ENCODE measurements at places on chromosomes 6 and 20.

- DNase-seq, result no peak
These were observed 217.3 kb downstream of the ARID1B start for GRCh38 chr6:156994215-156995076.

DNA sequence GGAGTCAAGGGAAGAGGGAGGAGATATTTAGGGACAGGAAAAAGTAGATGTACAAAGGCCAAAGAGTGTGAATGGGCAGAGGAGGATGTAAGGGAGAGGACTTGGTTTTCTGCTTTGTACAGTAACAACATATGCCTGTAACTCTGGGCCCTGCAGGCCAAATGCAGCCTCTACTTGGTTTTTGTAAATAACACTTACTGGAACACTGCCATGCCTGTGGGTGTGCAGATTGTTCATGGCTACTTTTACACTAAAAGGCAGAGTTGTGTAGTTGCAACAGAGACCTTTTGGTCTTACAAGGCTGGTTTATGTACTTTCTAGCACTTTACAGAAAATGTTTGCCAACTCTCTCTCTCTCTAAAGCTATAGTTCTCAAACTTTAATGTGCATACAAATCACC lies 157.1 kb downstream of the PHACTR1 start:
- no peak for DNase-seq

DNA sequence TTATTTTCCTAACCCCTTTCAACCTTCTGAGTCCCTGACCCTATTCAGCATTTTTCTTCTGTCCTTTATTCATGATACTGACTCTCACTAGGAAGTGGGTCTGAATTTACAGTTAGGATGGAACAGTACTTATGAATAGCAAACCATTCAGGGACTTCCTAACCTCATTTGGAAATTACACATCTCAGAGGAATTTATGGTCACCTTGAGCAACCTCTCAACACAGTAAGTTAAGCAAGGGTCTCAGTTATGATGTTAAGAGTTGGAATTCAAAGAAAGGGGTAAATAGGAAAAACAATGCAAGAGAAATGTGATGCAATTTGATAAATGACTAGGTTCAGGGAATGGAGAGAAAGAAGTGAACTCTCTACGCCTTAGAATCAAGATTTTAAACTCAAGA lies 97.3 kb downstream of the GPR6 start:
- no peak for DNase-seq

GRCh38 chr6:53920881-53921280 lies 126.1 kb downstream of the LRRC1 start:
- no peak for DNase-seq

GRCh38 chr6:21953831-21954801 lies 342.7 kb downstream of the PRL start:
- no peak for DNase-seq

GRCh38 chr6:35503534-35503933 lies 6.7 kb upstream of the TEAD3 start:
- DNase-seq, result no peak

- DNase-seq, result no peak
These were observed 29.8 kb upstream of the PCSK2 start for GRCh38 chr20:17197041-17197440.

DNA sequence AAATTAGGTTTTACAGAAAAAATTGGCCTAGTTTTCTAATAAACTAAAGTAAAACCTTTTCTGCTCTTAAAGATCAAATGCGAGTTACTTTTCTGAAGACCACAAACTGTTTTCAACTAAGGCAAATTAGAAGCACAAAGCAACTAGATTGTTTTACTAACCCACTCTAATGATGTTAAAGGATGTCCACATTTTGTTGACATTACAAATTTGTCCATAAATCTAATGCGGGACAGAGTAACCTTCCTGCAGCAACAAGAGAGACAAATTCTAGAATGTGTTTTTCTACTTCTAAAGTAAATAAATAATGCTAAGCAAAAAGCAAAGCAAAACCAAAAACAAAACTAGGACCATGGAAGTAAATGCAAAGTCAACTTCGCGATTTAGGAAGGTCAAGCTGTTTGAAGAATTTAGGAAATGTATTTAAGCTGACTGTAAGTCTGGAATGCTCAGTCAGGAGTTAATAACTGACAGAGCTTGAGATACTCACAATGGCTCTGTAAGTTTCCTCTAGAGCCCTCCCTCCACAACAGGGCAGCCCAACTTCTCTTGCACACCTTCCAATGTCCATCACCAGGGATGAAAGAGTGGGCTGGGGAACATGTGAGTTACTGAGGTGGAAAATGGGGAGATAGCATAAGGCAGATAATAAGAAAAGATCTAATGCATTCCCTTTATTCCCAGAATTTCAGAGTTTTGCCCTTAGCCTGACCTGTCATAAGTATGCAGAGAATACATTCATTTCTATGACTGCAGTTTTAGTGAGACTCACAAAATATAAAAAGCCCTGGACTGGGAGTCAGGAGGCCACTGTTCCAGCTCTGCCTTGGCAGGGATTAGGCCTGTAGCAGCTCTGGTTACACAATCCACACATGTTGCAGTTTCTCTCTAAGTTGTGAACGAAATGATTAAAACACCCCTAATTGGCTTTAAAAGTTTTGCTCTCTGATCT lies 158.8 kb downstream of the FOXA2 start:
- DNase-seq, result no peak

GRCh38 chr6:36752886-36753506 lies 55.4 kb downstream of the RAB44 start:
- DNase-seq, result peak; percentile 37

- DNase-seq, result no peak
These were observed 48.0 kb downstream of the CDC5L start for GRCh38 chr6:44435500-44435899.

GRCh38 chr6:11460837-11461661 lies 76.5 kb upstream of the TMEM170B start:
- peak; percentile 25 for DNase-seq

GRCh38 chr6:73738367-73739028 lies 42.5 kb downstream of the CD109 start:
- DNase-seq, result no peak

- no peak for DNase-seq
These were observed 207.5 kb upstream of the OPRM1 start for GRCh38 chr6:153831350-153832078.

DNA sequence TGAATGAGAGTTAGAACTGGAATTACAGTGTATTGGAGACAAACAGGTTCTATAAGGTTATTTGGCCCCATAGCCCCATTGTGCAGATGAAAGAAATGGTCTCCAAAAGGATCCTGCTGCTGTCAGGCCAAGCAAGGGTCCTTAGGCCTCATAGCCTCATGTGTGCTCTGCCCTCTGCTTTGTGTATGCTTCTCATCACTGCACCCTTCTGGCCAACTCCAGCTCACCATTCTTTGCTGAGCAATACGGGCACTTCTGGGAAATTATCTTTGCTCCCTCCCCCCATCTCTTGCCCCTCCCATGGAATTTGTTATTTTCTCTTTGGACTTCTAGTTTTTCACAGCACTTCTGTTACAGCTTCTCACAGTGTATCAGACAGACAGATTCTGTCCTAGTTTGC lies 298.8 kb downstream of the FOXA2 start:
- DNase-seq, result no peak

- no peak for DNase-seq
These were observed 112.0 kb downstream of the ID4 start for GRCh38 chr6:19949155-19949554.

DNA sequence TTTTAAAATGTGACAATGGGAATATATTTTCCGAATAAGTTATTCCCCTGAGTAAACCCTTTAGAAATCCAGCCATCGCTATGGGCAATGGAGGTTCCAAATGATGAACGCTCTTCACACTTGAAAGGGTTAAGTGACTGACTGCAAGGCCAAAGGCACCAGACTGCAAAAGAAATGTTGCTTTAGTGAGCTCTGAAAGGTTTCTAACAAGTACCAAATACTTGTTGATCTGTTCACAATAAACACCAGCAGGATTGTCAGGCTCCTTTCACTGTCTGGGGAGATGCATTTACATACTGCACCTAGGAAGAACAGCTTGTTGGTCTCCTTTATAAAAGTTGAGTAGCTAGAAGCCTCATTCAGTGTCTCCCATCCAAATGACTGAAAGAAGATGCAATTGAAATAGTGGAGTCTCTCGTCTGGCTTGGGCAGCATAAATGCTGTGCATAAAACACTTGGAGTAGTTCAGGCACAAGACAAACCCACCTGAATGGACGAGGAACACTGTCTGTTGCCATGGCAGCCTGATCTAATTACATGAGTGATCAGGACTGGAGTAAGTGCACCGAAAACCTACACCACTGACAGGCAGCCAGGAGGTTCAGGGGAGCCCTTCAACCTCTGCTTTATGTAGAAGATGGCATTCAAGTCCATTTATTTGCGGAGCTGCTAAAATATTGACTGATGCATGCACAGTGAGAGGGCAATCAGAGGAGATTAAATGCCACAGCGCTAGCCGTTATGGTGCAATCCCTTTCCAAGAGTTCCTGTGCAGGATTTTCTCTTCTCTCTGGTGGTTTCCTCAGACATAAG lies 2.9 kb downstream of the ATXN1 start:
- DNase-seq, result peak; percentile 26

DNA sequence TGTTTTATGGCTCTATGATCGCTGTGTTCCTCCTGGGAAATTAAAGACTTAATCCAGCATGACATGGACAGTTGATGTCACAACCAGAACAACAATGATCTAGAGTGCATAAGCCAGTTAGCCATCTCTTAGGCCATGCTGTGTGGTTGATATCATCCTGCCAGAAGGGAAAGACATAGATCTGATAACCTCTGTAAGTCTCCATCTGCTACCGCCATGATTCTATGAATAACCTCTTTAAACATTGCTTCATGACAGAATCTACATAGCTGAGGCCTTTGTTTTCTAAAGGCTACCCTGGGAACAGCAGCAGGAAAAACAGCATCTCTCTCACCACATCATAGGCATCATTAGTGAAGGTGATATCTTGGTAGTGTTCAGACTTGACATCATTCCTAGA lies 117.6 kb upstream of the PHACTR1 start:
- DNase-seq, result no peak

DNA sequence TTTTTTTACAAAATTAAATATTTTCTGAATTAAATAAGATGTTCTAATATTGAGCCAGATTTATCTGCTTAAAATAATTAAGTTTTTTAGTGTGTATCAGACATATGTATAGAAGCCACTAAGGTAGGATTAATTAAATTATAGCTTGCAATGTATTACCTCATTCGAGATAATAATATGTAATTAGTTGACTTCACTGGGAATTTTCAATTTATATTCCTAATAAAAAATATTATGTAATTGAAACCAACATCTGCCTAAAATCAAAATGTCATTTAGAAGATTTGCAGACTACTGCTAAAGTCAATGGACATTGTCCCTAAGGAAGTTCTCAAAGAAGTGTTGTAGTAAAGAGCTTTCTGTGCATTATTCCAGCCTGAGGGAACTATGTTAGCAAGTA lies 254.7 kb downstream of the EYS start:
- DNase-seq, result no peak

DNA sequence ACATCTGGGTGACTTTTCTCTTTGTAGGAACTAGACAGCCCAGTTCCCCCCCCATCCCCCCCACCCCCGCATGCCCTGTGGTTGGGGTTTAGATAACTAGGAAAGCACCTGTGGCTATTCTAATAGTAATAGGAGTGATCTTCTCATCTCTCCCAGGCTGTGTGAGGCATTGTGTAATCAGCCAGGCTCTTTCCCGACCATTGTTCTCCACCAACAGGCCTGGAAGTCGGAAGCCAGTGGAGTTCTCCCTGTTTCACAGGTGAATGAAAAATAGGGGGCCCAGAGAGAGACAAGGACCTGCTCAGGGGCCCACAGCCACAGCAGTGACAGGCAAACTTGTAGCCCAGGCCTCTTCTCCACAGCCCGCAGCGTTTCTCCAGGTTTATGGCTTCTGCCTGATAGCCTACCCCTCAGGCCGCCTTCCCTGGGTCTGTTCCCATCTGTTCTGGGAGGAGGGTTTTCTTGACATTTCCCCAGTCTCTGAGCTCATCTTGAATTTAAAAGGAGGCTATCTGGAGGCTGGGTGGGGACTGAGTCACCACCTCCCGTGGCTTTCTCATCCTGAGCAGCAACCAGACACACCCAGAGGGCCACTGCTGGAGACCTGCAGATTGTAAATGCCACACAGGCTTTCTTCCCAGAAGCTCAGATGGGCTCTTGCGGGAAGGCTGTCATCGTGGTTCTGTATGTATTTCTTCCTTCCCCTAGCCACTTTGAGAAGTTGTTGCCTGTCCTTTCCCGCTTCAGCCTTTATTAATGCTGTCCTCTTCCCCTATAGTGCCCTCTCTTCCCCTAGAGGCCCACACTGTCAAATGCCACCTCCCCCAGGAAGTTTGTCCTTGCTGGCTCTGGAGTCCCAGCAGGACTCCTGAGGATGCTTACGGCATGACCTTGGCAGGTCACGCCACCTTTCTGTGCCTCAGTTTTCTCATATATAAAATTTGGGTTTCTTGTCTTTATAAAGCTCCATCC lies 75.9 kb upstream of the MYL9 start:
- peak; percentile 69 for DNase-seq

- no peak for DNase-seq
These were observed 78.3 kb downstream of the SCAND1 start for GRCh38 chr20:35876033-35876320.

GRCh38 chr6:145669627-145670034 lies 65.7 kb downstream of the EPM2A start:
- no peak for DNase-seq

GRCh38 chr6:22099923-22100322 lies 196.9 kb downstream of the PRL start:
- no peak for DNase-seq

- no peak for DNase-seq
These were observed 332.6 kb upstream of the EPHA7 start for GRCh38 chr6:93751969-93752368.

GRCh38 chr20:4633780-4634179 lies 87.9 kb upstream of the PRND start:
- no peak for DNase-seq

- no peak for DNase-seq
These were observed 228.5 kb downstream of the PHF3 start for GRCh38 chr6:63864061-63864460.

GRCh38 chr6:133693565-133693964 lies 195.3 kb upstream of the TCF21 start:
- DNase-seq, result no peak

DNA sequence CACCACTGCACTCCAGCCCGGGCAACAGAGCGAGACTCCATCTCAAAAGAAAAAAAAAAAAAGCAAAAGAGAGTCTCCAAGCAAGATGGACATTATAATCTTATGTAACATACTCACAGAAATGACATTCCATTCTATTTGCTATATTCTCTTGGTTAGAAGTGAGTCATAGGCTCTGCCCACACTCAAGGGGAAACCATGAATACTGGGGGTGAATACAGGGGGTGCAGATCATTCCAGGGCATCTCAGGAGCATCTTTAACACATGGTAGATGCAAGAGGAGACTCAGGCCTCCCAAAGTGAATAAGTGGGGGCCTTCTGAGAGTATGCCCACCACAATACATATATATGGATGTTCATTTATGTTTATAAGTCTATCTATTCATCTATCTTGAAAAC lies 18.3 kb upstream of the RANBP9 start:
- no peak for DNase-seq

DNA sequence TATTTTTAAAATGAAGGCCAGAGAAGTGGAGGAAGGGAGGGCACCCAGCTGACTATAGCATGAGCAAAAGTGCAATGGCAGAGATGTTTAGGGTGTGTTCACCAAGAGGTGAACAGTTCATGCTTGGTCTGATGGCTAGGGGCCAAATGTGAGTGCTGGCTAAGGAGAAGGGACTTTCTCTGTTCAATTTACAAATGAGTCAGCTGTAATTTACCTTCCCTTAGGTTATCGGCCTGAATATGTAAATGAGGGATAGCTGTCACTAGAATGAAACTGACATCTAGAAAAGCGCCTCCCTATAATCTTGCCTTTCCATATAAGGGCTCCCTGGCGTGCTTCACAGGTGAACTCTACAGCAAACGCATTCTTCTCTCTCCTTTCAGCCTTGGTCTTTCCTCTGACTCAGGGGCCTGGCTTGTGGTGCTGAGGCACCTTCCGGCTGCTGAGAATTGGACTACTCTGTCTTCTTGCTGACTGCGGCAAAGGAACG lies 114.7 kb upstream of the BACH2 start:
- DNase-seq, result peak; percentile 88
